Activated CD8-positive, alpha-beta memory T cell treated with anti-CD3 and anti-CD28 coated beads for 1 hour (primary cell): ENCODE measurements at places on chromosomes 4 and X.

- DNase-seq: no peak
These were observed 102.8 kb upstream of the PDLIM3 start for GRCh38 chr4:185638093-185638492.

DNA sequence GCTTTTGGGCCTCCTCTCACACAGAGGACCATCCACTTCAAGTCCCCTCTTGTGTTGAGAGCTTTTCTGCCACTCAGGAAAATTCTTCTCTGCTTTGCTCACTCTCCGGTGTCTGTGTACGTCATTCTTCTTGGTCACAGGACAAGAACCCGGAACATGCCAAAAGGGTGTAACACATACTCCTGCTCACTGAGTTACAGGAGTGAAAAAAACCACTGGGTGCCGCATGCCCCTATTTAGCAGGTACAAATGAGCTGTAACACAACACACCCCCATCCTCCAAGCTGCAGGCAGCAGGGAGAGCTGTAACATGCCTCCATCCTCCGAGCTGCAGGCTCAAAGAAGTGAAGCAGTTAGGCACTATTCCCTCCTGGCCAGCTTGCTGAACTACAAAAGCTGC is 13.0 kb upstream of the CXCL2 start:
- DNase-seq: no peak

DNA sequence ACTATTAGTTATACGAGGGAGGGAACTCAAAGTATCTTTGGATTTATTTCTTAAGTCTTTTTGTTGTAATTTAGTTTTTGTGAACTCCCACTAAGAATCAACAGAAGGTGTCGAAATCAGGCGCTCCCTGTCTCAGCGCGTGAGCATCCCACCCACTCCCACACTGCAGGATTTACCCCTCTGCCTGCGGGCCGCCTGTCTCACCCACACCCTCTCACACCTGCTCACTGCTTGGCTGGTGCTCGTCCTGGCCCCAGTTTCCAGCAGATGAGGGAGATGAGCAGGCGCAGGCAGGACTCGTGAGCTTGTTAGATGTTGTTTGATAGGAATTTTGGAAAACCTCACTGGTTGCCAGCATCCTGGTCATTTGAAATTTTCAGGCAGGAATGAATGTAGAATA is 20.8 kb upstream of the HGFAC start:
- DNase-seq: no peak

GRCh38 chr4:74335341-74336021 is 27.2 kb downstream of the EPGN start:
- DNase-seq: no peak

DNA sequence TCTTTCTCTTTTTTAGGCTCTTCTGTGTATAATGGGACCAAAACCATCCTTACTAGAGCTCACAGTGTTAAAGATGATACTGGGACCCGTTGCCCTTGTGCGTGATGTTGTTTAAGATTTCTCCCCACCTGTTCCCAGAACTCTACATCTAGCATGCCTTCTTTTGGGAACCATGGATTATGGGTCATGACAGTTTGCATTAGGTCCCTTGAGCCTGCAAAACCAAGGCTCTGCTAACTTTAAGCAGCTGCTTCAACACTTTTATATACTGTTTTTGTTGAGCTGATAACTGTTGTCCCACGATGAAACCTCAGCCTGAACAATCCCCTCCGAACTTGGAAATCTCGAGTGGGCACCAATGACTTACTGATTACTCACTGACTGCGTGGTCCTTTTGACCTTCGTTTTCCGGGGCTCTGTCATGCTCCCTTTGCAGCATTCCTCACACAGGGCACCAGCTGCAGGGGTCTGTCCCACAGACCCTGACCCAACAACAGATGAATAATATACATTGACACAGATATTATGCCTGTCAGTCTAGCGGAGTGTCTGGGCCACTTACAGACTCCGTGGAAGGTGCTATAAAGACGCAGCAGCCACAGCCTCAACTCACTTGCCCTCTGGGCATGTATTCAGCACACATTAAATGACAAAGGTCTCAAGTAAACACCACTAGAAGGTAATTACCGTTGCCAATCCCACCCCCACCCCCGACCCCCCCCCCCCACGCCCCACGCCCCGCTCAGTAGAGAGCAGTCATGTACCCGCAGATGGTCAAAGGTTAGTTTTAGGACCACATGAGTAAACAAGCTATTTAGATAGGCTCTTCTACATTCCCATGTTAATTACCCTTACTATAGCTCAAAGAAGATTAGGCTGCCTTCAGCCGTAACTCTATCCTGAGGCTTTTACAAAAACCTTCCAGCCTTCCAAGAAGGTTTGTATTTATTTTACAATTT is 162.0 kb upstream of the WDFY3 start:
- DNase-seq: no peak

DNA sequence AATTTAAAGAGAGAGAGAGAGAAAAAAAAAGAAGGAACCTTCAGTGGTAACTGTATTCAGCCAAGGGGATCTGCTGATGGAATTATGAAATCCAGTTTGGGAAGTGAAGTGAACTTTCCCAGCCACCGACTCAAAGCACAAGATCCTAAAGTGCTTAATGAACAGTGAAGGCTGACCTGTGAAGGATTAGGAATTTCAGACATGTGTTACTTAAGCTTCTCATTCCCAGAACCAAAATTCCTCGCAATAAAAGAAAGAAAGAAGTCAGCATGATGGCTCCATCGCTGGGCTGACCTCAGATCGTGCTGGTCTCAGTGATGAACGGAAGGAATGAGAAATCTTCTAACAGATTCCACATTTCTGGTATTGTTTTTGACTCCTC is 135.2 kb downstream of the ARSF start:
- DNase-seq: no peak

- no peak for DNase-seq
These were observed 7.3 kb upstream of the MAGEE1 start for GRCh38 chrX:76420237-76420636.

GRCh38 chrX:41490446-41490845 is 43.3 kb downstream of the NYX start:
- DNase-seq: no peak

- DNase-seq: no peak
These were observed 156.3 kb upstream of the RAI2 start for GRCh38 chrX:18017411-18017810.

DNA sequence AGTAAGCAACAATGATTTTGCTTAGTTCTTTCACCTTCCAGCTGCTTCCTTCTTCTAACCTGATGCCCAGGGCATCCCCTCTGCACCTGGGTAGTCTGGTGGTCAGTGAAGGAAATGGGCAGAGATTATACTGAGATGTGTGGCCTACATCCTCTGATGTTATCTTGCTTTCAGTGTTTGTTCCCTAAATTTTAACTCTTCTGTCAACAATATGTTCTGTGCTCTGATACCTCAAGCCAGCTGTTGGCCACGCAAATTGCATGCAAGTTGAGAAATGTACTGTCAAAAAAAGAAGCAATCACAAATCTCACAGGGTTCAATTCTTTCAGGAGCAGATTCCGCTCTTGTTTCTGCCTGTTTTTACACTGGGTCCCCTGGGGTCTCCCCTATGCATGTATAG is 73.8 kb downstream of the FBXW7 start:
- DNase-seq: no peak

GRCh38 chr4:52704661-52705060 is 45.6 kb upstream of the USP46 start:
- DNase-seq: no peak

GRCh38 chr4:189355590-189355989 is 585.1 kb upstream of the FRG1 start:
- no peak for DNase-seq

GRCh38 chr4:152590179-152591031 is 54.5 kb upstream of the FBXW7 start:
- DNase-seq: no peak

DNA sequence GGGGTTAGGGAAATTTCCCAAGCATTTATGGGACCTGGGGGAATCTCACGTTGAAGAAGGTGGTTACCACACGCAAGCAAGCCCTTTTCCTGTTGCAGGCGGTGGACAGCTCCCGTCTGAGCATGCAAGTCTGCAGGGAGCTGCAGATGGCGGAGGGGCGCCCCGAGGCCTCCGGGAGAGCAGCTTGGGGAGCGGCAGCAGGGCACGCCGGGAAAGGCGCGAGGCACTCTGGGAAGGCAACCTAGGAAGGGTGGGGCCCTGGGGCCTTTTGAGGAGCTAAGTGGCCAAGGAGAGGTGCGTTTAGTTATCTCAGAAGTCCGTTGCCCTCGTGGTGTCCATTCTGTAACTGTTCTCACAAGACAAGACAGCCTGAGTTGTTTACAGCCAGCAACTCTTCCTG is 57.0 kb upstream of the SLC25A4 start:
- no peak for DNase-seq

- no peak for DNase-seq
These were observed 330.3 kb downstream of the PPP4R3C start for GRCh38 chrX:27132862-27133261.

- no peak for DNase-seq
These were observed 100.3 kb upstream of the PRR32 start for GRCh38 chrX:126719208-126719607.

DNA sequence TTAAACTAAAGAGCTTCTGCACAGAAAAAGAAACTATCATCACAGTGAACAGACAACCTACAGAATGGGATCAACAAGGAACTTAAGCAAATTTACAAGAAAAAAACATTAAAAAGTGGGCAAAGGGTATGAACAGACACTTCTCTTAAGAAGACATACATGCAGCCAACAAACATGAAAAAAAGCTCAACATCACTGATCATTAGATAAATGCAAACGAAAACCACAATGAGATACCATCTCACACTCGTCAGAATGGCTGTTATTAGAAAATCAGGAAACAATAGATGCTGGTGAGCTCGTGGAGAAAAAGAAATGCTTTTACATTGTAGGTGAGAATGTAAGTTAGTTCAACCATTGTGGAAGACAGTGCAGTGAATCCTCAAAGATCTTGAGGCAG is 27.8 kb downstream of the PAPSS1 start:
- DNase-seq: no peak

DNA sequence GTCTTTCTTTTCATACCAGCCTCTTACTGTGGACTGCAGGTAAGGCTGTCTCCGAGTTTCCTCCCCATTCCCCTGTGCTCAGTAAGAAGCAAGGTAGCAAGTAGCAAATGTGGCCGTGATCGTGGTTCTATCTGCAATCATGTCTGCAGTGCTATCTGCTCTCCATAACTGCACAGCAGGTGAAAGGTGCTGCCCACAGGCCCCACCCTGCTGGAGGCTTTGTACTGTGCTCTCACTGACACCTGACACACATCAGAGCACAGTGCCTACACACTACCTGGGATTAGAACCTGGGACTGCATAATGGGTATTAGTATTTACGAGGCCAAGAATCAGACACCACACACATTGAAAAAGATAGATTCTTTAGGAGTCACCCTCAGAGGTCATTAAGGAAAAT is 15.3 kb downstream of the PGRMC1 start:
- DNase-seq: no peak

- no peak for DNase-seq
These were observed 21.0 kb downstream of the COL4A6 start for GRCh38 chrX:108417257-108417656.

DNA sequence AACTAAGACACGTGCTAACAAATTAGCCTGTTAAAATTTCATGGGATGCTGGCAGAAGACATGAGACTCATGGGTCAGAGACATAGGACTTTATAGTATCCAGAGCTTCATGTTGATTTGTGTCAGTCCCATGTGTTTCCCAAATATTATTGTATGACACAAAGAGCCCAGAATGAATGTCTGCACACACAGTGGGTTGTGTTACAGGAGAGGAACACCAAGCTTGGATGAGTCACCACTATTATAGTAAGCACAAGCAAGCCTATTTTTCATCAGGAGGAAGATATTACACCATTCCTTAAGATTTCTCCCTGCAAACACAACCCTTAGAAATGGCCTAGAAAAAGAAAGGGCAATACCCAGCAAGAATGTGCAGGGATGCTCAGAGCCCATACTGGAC is 15.4 kb downstream of the BBS12 start:
- DNase-seq: no peak

DNA sequence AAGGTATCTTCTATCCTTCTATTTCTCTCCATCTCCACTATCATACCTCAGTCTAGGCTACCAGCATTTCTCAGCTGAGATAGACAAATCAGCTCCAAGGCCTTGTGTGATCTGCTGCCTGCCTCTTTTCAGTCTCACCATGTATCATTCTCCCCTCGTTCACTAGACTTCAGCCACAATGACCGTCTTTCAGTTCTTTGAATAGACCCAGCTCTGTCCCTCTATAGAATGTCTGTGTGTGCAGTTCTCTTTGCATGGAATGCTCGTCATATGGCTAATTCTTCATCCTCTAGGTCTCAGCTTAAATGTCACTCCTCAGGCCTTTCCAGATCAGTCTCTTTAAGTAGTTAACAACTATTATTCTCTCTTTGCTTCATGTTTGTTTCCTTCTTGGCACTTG is 6.5 kb downstream of the IGBP1 start:
- no peak for DNase-seq

- no peak for DNase-seq
These were observed 165.5 kb downstream of the KLF8 start for GRCh38 chrX:56397636-56398035.

DNA sequence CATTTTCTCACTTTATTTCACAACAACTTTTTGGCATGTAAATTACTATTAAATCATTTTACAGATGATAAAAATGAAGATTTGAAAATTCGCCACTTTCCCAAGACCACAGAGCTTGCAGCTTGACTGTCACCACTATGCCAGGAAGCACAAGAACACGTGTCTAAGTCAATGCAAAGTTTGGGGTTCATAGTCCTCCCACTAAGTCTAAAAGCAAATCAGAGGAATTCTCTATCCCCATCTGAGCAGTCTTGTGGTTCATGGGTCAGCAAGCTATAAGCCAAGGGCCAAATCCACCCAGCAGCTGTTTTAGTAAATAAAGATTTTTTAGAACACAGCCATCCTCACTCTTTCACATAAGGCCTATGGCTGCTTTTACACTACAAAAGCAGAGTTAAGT is 833.3 kb upstream of the INTU start:
- no peak for DNase-seq

DNA sequence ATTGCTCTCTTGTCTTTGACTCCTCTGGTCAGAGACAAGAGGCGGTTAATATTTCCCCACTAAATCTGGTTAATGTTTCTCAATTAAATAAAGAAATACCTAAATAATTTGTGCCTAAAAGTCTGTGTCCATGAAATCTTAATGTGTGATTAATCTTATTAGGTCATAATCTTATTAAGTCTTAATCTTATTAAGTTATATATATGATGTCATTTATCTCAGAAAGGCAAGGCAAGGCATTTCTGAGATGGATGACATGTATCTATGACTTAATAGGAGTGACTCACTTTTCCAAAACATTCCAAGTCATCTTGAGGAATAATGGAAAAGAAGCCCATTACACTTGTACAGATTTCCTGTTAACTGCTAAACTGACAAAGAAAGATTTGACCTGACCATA is 74.7 kb downstream of the TRAM1L1 start:
- no peak for DNase-seq

GRCh38 chrX:153578200-153578835 is 20.6 kb downstream of the CCNQ start:
- DNase-seq: no peak

DNA sequence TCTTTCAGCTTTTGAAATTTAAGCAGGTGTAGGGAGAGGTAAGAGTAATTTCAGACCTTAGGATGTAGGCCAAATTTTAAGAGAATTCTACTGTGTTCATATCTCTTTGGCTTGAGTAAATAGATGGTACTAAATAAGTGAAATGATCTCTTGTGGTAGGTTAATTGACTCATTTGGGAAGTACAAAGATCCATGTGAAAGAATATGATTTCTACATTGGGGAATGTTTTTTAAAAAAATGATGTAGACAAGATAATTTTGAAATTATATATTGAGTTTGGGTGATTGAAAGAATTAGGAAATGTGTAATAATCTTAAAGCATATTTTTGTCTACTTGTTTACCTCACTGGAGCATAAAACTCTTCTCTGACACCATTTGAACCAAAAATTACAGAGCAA is 35.6 kb downstream of the RAPGEF2 start:
- no peak for DNase-seq
